ENCODE measurements at places on chromosomes 1 and 21. TPM values are rescaled to one million over a fixed set of nuclear protein-coding genes. Genes with fewer than 3 reads are reported as not detected.

DNA sequence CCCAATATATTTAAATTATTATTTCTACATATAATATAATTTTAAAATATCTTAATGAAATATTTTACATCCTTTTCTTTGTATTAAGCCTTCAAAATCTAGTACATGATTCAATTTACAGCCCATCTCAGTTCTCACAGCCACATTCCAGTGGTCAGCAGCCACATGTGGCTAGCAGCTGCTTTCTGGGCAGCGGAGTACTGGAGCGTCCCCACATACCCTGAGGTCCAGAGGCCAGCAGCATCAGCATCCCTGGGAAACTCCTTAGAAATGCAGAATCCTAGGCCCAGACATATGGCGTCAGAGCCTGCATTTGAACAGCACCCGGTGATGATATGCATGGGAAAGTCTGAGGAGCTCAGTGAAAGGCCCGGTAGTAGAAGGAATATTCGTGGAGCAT, 8.6 kb upstream of the LHX4 start:
- no peak for DNase-seq

- DNase-seq, result no peak
Measured at GRCh38 chr1:82836973-82837680, 1036.4 kb downstream of the ADGRL2 start.

DNA sequence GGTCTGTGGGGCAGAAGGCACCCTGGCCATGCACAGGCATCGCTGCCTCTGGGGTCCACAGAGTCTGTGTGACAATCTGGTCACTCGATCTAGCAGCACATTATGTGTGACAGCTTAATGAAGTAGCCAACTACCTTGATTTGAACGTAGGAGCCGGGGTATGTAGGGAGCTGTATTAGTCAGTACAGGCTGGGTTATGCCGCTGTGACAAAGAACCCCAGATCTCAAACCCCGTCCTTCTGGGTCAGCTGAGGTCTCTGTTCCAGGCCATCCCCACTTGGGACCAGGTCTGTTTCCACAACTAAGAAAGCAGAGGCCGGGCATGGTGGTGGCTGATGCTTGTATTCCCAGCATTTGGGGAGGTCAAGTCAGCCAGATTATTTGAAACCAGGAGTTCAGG, 8.3 kb upstream of the ATAD3B start:
- DNase-seq, result no peak

GRCh38 chr21:36567216-36567885, 87.4 kb upstream of the CLDN14 start:
- no peak for DNase-seq

- peak; percentile 12 for DNase-seq
Measured at GRCh38 chr1:205545991-205546390, 41.5 kb downstream of the CDK18 start.

DNA sequence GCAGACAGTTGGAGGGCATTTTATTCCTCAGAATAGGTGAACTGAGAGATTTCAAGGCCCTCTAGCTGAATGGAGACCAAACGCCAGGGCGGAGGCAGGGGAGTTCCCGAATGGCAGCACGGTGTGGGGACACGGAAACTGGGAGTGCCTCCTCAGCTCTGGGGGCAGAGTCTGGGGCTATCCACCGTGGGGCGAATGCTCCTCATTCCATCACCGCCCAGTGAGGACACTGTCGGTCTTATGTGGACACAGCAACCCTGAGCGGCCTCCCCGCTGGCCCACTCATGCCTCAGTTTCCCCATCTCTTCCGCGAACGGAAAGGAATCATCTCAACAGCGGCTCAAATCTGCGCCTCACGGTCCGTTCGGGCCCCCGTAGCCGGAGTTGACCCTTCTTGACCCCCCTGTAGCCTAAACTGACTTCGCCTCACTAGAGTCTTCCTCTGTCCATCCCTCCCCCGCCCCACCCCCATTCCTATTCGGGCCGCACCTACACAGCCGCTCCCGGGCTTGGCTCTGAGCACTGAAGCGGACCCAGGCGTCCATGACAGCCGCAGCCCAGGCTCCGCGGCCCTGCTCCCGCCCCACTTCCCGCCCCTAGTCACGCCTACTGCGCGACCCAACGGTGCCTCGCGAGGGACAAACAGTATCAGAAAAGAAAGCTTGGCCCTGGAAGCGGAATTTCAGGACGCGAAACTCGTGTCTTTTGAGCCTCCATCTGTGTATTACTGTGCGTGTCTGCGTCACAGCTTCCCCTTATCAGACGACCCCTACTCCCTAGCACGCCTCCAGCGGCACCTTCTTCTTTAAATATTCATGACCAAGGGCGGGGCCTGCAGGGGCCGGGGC, at the start of gene PEX11B:
TSS of gene PEX11B (minus strand) at position 574 of the 848 bp plus-strand sequence. CDS start at position 545, 29 bp downstream.
- peak; percentile 78 for DNase-seq

GRCh38 chr1:152479792-152480595, 30.6 kb upstream of the LCE5A start:
- no peak for DNase-seq

- DNase-seq, result no peak
Measured at GRCh38 chr1:203278082-203278884, 27.0 kb upstream of the BTG2 start.

DNA sequence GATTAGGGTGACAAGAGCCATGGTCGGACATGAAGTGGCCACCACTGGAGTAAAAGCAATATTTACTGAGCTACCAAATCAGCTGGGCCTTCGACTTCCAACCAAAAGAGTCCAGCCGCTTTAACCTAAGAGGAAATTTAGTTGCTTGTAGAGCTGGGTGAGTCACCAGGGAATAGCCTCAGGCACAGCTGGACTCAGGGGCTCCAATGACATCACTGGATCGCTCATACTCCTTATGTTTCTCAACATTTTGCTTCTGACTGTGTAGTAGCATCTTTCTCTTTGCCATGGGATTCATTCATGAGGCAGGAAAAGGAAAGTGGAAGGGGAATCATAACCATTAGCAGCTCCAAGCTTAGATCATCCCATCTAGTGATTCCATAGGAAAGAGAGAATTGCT, 664.4 kb downstream of the MATN1 start:
- DNase-seq, result no peak

GRCh38 chr1:116311756-116312680, 61.0 kb upstream of the ATP1A1 start:
- DNase-seq, result no peak

DNA sequence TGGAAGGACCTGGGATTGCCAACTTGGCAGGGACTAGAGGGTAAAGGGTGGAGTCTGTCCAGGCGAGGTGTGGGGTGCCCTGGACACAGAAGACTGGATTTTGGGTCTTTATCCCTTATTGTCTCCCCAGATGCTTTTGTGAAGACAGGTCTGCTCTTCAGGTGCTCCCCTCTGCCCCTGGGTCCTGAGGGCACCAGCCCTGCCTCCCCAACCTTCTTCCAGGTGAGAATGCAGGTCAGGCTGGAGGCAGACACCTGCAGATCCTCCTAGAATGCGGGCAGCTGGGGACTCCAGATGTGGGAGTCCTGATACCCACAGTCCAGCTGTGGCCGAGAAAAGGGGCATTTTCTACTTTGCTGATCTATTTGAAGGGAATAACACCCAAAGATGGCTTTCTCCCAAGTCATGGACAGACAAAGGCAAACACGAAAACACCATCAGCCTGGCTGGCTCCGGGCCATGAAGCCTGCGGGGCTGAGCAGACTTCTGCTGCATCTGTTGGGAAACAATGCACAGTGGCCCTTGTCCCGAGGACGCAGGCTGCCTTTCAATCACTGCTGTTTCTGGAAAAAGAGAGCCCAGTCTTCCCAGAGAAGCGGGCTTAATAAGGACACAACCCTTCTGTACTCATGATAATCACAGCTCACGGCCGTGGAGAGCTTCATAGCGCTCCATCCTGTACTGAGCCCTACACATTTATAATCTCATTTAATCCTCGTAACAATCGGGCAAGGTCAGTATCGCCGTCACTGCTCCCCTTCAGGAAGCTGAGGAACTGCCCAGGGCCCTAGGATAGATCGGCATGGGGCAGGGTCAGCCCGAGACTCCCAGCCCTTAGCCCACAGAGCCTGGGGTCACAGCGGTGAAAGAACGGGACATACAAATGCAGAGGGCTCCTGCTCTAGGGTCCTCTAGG, 62.0 kb upstream of the ABCG1 start:
- no peak for DNase-seq

GRCh38 chr1:173009597-173009996, 41.1 kb downstream of the TNFSF18 start:
- DNase-seq, result no peak

DNA sequence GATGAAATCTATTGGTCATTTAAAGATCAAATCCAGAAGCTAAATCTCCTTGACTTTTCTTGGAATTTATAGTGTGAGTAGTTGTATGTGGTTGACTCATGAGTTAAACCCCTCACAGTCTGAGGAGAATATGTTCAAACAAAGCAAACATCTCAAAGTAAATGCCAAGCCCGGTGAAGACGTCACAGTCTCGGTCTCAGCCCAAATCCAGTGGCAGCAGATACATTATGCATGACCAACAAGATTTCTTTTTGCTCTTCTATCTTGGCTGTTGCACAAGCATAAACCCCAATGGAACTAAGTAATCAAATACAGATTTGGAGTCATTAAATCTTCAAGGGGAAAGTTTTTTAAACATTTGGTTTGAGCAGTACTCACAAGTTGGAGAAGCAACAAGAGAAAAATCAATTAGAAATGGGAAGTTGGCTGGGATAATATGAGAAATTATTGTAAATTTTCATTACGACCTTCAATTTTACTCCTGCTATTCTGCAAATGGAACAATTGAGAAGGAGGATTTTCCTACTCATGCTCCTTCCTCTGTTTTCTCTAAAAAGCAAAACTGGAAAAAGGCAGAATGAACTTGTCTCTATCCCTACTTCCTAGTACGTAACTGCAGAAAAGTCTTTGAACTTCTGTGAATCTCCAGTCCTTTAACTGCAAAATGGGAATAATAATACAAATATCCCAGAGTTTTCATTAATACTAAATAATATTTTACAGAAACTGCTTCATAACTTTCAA, 575.8 kb downstream of the NUF2 start:
- no peak for DNase-seq

PRPF38A gene
- total RNA-seq, result 13.5 TPM

IL20 gene
- total RNA-seq, result 8.6 TPM

ADAM30 gene
- not detected for total RNA-seq

DNASE2B gene
- total RNA-seq, result not detected

GBP6 gene
- total RNA-seq, result not detected

All from omental fat pad (tissue), 4 donors.